ENCODE measurements at places on chromosomes 12 and 14.

DNA sequence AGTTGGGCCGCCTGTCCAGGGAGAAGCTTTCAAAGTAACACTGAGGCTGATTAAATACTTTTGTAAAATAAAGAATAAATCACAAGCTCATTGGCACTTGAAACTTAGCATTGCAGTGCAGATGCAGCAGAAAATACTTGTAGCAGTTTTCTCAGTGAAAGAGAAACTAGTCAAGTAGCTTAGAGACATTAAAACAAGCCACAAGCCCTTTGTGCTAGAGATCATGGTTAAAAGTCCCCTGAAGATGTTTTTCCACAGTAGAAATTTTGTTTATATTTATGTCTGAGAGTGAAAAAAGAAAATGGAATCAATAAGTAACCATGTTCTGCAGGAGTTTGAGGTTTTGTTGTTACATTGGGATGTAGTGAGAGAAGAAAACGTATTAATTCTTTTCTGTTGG is 5.9 kb downstream of the PSEN1 start:
- no peak for DNase-seq

DNA sequence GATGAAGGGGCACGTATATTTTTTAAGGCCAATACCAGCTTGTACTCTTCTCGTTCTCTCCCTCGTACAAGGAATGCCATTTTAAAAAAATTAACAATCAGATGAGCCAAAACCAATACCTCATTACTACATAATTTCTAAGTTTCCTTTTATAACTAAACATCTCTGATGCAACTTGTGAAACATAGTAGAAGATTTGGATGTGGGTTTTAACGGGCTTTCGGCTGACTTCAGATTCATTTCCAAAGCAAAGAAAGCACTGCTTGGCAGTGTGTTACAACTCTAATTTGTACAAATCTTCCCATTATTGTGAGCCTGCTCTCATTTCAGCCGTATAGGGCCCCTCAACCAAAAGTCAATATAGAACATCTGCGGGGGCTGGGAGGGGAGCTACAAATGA is 99.1 kb upstream of the TMCC3 start:
- DNase-seq, result no peak

- no peak for DNase-seq
These were observed at the start of gene KCNC2 for GRCh38 chr12:75209812-75210138. Gene KCNC2 (minus strand): TSS chr12:75209839.

- DNase-seq, result no peak
These were observed 171.4 kb downstream of the RBM19 start for GRCh38 chr12:113794774-113795173.

DNA sequence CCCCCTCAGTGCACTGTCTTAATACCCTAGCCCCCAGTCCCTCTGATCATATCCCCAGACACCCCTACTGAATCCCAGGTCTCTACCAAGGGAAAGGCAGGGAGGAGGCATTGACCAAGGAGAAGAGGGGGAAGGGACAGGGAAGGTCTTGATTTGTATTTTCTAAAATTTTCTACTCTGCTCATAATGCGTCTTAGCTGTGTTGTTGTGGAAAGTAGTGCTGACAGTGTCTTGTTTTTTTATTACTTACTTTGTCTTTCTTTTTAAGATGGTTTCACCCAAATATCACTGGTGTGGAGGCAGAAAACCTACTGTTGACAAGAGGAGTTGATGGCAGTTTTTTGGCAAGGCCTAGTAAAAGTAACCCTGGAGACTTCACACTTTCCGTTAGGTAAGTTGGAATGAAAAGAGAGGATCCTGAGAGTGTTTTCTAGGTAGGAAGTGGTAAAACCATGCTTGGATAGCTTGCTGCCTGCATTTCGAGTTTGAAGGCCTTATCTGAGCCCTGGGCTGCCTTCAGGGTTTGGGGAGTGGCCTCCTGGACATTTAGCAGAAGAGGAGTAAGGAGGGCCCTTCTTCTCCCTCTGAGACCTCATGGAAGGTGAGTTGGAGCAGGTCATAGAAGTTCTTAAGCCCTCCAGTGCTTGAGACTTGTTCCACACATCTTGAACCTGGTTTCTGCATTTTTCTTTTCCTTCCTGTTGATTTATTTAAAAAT is 27.4 kb downstream of the PTPN11 start:
- DNase-seq, result no peak

DNA sequence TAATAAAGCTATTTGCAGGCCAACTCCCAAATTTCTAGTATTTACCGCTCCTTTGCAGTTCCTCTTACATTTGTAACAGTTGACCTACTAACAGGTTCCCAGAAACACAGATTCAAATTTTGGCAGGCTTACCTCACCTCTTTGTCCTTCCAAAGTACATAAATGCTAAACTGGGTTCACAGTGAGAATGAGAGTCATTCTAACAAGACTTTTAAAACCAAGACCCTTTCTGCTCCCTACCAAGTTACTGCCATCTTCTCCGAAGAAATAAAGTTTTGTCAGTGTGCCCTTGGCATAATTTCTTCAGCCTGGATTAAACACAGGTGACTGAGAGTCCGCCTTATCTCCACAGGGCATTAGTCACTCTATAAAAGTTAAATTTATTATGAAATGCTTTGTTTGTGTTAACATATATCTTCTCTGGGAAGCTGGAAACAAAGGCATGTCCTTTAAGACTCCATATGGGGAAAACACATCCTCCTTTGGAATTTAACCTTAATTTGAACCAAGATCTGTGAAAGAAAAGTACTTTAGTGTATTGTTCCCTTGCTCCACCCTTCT is 28.2 kb downstream of the FOXA1 start:
- DNase-seq, result no peak

DNA sequence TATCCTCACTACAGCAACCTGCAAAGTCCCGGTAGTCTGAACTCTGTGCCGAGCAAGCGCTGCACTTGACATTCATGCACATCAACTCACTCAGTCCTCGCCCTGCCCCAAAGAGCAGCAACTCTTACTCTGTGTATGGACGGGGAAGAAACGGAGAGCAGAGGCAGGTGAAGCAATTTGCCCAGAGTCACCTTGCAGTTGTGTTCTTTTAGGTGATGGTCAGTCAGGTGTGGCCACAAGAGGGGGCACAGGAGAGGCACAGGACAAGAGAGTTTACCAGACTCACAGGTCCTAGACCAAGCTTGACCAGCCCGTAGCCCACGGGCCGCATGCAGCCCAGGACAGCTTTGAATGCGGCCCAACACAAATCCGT is 39.1 kb downstream of the TSPAN11 start:
- no peak for DNase-seq

DNA sequence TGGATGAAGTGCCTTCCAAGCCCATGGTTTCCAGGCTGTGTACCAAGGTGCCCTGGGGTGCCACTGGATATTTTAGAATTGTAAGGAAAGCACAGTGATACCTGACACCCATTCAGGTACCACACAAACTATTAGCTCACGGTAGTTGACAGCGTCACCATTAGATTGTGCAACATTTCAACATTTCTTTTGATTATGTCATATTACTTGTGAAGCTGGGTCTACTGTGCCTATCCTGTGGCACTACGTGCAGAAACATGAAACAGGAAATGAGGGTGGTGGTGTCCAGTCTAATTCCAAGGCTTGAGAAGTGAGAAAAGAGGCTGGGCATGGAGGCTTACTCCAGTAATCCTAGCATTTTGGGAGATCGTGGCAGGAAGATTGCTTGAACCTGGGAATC is 75.5 kb upstream of the CPM start:
- DNase-seq, result no peak

GRCh38 chr12:63964301-63964700 is 119.8 kb downstream of the SRGAP1 start:
- DNase-seq, result no peak

DNA sequence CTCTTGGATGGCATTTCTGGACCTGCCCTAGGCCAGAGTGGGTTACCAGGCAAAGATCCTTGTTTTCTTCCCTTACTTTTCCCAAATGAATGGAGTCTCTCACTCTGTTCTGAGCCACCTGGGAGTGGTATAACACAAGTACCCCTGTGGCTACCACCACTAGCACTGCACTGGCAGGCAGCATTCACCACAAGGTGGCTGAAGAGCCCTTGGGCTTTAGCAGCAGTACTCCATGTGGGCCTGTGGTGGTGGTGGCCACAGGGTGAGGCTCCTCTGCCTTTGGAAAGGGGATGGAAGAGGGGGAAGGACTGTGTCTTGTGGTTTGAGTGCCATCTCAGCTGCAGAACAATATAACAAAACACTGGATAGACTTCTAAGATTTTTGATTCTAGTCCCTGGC is 38.1 kb upstream of the LMNTD1 start:
- DNase-seq, result no peak

DNA sequence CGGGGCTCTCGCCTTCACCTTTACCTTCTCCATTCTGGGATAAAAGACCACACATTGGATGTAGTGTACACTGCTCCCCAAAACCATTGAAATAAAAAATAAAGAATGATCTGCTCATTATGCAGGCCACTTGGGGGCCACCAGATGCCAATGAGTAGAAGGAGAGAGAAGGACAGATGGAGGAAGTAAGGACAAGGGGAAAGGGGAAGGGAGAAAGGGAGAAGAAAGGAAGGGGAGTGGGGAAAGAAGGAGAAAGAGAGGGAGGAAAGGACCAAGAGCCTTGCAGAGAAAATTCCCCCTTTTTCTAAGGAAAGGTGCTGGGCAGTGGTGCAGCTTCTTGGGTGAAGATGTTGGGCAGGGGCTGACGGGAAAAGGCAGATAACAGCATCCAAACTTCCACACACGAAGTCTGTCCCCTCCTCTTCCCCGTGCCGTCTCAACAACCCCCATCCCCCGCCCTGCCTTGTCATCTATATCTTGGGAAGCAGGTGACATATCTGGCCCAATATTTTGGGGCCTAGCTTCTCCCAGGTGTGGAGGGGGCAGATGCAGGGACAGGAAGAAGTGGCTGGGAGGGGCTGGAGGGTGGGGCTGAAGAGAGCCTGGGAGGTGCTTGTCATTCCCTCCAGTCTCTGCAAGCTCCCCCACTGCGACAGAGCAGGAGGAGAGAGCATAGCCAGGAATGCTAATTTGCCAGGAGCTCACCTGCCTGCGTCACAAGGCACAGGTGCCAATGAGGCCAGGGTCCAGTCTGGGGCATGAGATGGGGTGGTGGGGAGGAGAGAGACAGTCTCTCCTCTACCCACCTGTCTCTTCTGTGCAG is 107.5 kb downstream of the SINHCAF start:
- DNase-seq, result no peak

- DNase-seq, result no peak
These were observed 102.2 kb upstream of the USP15 start for GRCh38 chr12:62158013-62158412.

- DNase-seq, result no peak
These were observed 5.1 kb downstream of the KMT5A start for GRCh38 chr12:123388951-123389559.

DNA sequence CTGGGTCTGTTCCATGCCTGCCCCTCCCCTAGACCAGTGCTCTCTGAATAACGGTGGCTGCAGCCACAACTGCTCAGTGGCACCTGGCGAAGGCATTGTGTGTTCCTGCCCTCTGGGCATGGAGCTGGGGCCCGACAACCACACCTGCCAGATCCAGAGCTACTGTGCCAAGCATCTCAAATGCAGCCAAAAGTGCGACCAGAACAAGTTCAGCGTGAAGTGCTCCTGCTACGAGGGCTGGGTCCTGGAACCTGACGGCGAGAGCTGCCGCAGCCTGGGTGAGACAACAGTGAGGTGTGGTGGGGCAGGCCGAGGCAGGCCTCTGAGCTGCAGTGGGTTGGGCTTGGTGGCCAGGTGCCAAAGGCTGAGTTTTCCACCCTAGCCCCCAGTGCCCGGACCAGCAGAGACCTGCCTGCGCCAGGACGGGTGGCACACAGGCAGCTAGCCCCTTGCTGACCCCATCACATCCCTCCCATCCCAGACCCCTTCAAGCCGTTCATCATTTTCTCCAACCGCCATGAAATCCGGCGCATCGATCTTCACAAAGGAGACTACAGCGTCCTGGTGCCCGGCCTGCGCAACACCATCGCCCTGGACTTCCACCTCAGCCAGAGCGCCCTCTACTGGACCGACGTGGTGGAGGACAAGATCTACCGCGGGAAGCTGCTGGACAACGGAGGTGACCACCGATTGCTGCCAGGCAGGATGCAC is 28.2 kb upstream of the LRP1-AS start:
- peak; percentile 90 for DNase-seq

DNA sequence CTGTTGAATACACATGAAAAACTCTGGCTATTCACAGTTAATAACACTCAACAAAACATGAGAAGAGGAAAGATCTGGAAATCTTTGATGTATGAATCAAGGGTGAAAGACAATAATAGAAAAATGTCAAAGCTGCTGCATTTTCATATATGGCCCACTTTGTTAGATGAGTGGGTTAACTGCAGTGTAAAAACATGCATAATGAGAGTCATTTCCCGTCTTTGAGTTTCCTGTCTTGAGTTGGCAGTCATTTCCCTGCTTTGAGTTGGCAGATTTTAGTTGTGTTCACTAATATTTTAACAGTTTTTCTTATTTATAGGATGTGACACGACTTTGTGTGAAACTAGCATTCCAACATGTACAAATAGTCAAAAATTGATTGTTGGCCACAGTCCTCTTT is 87.9 kb upstream of the PTPRQ start:
- DNase-seq, result no peak

GRCh38 chr12:124498275-124499189 is 68.9 kb downstream of the NCOR2 start:
- no peak for DNase-seq

DNA sequence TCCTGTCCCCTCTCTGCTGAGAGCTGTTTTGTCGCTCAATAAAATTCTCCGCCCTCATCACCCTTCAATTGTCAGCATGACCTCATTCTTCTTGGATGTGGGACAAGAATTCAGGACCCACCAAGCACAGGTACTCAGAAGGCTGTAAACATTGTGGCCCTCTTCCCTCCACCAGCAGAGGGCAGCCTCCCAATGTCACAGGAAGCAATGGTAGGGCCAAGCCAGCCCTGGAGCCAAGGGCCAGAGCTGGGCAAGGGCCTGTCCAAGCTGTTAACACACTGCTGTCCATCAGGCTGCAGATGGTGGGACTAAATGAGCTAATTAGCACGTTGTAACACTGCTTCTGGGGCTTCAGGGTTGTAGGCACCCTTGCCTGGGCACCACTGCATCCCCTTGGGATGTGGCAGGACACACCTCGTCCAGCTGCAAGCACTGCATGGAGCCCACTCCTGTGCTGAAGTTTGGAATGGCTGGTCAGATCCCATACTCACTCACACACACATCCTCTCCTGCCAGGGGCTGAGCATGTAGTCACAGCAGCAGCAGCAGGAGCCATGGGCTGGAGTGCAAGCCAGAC is 62.7 kb upstream of the HECTD1 start:
- DNase-seq, result no peak

GRCh38 chr12:105218434-105218833 is 17.5 kb downstream of the APPL2 start:
- no peak for DNase-seq

DNA sequence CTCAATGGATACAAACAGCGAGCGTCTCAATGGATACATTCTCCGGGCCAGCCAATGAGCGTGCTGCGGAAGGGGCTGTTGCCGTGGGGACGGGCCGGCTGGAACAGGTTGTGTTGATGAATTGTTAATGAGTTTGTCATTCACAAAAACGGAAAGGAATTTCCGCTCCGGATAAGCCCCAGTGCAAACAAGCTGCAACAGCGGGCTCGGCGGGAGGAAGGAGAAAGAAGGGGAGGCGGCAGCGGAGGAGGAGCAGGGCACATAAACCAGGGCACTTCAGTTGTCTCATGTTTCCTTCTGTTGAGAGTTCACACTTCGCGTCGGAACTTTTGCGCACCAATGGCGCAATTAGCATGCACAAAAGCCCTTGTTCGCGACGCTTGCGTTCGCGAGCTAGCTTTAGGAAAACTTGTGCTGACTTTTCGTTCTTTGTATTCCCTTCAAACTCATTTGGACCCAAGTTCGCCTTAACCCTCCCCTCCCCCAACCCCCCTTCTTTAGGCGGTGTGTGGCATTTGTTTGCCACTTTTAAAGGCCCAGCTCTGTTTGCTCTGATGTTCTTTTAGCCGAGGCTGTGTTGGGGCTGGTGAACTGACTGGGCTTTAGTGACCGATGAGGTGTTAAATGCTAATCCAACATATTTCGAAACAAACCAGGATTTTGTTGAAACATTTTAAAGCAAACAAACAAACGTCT is at the start of gene DUSP6:
DUSP6 (minus strand) TSS at position 10 of the 696 bp plus-strand sequence. CDS start 462 bp downstream, outside the sequence.
- DNase-seq, result peak; percentile 97

Data from COR-L47 (cell line).